ENCODE measurements at places on chromosomes 1 and 21.

DNA sequence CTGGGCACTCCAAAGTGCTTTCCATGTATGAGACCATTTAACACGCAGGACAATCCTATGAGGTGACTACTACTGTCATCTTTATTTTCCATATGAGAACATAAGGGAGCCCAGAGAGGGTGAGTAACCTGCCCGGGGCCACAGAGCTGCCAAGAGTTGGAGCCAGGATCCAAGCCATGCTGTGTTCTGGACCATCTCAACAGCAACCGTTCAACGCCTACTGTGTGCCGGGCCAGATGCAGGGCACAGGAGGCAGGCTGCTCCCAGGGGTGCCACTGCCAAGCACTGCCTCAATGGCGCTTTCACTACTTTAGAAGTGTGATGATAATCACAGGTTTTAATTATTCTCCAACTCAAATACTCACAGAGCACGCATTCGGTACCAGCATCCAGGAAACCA lies 3.8 kb downstream of the ALDH4A1 start:
- no peak for DNase-seq

DNA sequence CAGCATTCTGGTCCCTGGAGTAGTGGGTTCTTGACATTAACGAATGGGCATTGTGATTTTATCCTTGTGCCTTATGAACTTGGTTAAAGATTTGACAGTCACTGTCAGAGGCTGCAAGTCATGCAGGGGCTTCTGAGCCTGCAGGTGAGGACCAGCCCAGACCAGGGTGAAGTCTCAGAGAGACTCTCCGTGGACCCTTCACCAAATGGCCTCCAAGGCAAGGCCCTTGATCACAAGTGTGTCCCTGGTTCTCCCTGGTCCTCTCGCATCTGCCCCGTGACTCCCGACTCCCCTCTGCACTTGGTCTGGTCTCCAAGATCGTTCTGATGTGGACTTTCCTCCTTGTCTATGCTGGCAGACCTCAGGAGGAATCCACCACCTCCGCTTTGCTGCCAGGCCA lies 476.5 kb upstream of the VAMP3 start:
- DNase-seq: no peak

- DNase-seq: no peak
Observed at GRCh38 chr1:115099693-115100050, 10.4 kb upstream of the TSPAN2 start.

- no peak for DNase-seq
Observed at GRCh38 chr1:9824702-9825089, 931 bp upstream of the CLSTN1 start.

- DNase-seq: no peak
Observed at GRCh38 chr1:44663417-44663816, 10.9 kb downstream of the TMEM53 start.

DNA sequence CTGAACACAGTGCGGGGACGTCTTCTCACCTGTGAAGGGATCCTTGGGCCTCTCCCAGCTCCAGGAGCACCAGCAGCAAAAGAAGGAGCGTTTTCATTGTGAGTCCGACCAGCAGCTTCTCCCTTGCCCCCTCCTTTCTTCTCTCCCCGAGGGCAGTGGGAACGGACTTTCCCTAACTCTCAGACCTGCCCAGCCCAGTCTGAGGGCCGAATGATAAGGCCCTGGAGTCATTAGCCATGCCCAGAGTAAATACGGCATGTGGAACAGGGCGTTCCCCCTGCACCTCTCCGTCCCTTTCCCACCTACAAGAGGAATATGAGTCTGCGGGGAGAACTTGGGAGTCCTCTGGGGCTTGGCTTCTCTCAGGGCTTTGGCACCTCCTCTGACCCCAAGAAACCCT lies at the start of gene CTSE:
TSS of gene CTSE (minus strand) at position 201 of the 400 bp plus-strand sequence. CDS start at position 97, 104 bp downstream.
- no peak for DNase-seq

- DNase-seq: no peak
Observed at GRCh38 chr1:72034827-72035226, 247.5 kb downstream of the NEGR1 start.

GRCh38 chr1:18883636-18884418 lies 18.5 kb downstream of the ALDH4A1 start:
- peak; percentile 27 for DNase-seq

DNA sequence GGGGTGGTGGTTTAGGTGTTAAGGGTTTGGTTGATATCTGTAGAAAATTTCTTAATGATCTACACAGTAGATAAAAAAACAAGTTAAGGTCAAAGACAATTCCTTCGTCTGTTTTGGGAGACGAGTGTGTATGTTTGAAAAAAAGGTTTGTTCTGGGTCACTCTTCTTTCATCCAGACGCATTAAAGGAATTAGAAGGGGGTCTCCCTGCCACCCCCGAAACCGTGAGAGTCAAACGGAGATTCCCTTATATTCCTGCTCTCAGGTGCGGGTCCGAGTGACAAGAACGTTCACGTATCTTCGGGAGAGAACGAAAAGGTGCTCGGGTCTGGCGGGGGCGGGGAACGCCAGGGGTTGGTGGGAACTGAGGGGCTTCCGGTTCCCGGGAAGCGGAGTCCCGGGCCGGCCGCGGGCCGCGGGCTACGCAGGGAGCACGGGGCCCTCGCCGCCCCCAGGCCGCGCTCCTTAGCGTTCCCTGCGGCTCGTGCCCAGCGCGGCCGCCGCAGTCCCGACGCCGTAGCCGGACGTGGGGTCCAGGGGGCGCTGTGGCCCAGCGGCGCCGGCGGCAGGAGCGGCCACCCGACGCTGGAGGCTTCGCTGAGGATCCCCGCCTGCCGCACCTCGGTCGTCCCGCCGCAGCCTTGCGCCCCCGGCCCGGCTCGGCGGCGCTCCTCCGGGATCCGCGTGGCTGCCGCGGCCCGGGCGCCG lies at the start of gene ZFYVE9:
TSS of gene ZFYVE9 (plus strand) at position 577 of the 707 bp plus-strand sequence. CDS start 91,118 bp downstream, outside the sequence.
- DNase-seq: no peak

DNA sequence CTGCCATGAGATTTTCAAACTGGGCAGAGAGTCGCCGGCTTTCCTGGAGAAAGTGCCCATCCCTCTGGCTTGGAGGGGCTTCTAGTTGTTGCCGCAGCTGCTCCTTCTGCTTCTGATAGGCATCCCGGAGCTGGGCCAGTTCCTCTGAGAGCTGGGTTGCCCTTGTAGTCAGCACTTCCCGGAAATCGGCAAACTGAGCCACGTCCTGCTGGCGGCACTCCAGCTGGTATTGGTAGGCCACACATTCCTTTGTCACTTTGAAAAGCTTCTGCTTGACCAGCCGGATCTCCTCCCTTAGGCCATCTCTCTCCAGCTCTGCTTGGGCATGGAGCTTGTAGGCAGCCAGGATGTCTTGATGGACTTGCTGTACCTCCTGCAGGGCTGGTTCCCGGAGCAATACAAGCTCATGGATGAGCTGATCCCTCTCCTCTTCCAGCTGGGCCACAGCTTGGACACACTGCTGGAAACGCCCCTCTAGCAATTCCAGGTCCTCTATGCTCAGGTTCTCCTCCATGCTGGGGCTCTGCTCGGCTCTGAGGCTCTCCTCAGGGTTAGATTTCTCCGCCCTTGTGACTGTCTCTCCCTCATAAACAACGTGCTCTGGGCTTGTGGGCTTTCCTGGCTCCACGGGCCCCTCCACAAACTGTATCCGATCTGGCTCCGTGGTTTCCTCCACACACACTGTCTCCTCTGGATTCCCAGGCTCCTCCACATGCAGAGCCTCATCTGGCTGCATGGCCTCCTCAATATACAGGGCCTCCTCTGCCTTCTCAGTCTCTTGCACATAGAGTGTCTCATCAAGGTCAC lies 7.3 kb downstream of the SYNC start:
- peak; percentile 63 for DNase-seq

Measured in AG09309 (cell line).